Type B pancreatic cell (in vitro differentiated cells): ENCODE measurements at places on chromosomes 11 and 22.

DNA sequence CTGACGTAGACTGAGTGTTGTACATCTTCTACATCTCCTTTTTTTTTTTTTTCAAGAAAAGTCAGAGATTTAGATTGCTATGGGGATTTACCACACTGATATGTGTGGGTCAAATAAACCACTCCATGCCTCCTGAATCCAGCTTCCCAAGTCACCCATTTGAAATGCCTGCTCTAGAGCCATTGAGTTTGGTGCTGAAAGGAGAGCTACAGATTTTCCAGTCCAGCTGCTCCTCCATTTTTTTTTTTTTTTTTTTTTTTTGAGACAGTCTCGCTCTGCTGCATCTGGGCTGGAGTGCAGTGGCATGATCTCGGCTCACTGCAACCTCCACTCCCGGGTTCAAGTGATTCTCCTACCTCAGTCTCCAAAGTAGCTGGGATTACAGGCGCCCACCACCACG, 115.2 kb upstream of the TIMP3 start:
- H3K4me1 ChIP-seq = peaks cover 9% of the 10 kb centered on the region
- DNase-seq = no peak
- no peaks in the 10 kb centered on the region for H3K36me3 ChIP-seq

- H3K36me3 ChIP-seq = no peaks in the 10 kb centered on the region
- H3K4me1 ChIP-seq = no peaks in the 10 kb centered on the region
- H3K27me3 ChIP-seq = peaks cover 19% of the 10 kb centered on the region
- H3K4me3 ChIP-seq = no peak overlapping the region
- no peak overlapping the region for H3K27ac ChIP-seq
Observed at GRCh38 chr11:60719391-60719790, 5.1 kb upstream of the MS4A18 start.

DNA sequence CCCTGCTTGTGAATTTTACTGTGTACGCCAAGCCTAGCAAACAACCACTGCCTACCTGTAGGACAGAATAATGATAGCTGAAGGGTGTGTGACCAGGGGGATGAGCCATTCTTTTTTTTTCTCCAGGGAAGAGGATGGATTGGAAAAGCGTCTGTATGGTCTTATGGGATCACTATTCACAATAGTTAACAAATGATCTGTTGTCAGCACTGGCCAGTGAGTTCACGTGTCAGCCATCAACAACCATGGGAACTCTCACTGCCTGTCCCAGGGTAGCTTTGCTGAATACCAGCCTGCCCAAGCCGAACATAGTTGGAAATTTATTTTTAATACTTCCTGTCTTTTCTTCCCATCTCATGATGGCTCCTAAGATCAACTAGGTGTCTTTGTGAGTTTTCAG, 170.2 kb downstream of the ST3GAL4 start:
- H3K36me3 ChIP-seq = no peaks in the 10 kb centered on the region
- peaks cover under 1% of the 10 kb centered on the region for H3K4me1 ChIP-seq
- H3K27me3 ChIP-seq = peaks cover 43% of the 10 kb centered on the region
- no peak overlapping the region for H3K4me3 ChIP-seq
- H3K27ac ChIP-seq = no peak overlapping the region
- DNase-seq = no peak

GRCh38 chr11:34411111-34411510, 27.6 kb upstream of the CAT start:
- DNase-seq = no peak
- no peaks in the 10 kb centered on the region for H3K27me3 ChIP-seq
- peaks cover 4% of the 10 kb centered on the region for H3K4me1 ChIP-seq
- no peak overlapping the region for H3K27ac ChIP-seq
- no peak overlapping the region for H3K4me3 ChIP-seq

GRCh38 chr11:29962243-29962642, 54.6 kb downstream of the KCNA4 start:
- H3K4me1 ChIP-seq = peaks cover 4% of the 10 kb centered on the region
- no peak overlapping the region for H3K27ac ChIP-seq
- no peak for DNase-seq
- H3K27me3 ChIP-seq = no peaks in the 10 kb centered on the region

DNA sequence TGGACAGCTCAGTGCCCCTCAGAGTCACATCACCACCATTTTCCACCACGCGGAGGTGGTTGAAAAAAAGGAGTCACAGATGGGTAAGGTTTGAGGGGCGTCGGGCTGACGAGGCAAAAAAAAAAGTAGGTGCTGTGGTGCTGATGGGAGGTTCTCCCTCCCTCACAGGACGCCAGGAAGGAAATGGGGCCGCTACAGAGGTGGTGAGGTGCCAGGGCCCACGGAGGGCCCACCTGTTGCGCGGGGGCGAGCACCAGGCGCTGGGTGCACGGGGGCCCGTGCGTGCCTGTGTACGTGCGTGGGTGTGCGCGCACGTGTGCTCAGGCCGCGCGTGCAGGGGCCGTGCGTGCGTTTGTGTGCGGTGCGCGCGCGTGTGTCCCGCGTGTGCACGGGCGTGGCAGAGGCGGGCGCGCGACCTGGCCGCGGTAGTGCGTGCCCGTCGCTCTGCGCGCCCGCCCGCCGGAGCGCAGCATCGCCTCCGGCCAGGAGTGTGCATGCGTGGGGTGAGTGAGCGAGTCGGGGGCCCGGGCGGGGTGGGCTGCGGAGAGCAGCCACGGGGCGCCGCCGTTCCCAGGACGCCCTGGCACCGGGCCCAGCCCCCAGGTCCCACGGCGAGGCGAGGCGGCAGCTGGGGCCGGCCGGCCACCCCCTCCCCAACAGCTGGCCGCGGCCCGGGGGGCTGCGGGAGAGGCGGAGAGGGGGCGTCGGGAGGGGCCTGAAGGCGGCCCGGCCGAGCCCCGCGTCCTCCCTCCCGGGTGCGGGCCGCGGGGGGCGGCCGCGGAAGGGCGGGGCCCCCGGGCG, 2.8 kb downstream of the PDGFB start:
- peak overlapping the region; percentile 94 for H3K4me3 ChIP-seq
- no peak for DNase-seq
- peaks cover 35% of the 10 kb centered on the region for H3K4me1 ChIP-seq
- peak overlapping the region; percentile 97 for H3K27ac ChIP-seq
- H3K36me3 ChIP-seq = no peaks in the 10 kb centered on the region
- peaks cover 51% of the 10 kb centered on the region for H3K27me3 ChIP-seq

GRCh38 chr22:46596819-46597218, 23.4 kb upstream of the GRAMD4 start:
- no peaks in the 10 kb centered on the region for H3K27me3 ChIP-seq
- no peaks in the 10 kb centered on the region for H3K36me3 ChIP-seq
- peak overlapping the region; percentile 81 for H3K4me3 ChIP-seq
- peaks cover 23% of the 10 kb centered on the region for H3K4me1 ChIP-seq

- no peak overlapping the region for H3K4me3 ChIP-seq
- H3K27ac ChIP-seq = no peak overlapping the region
- peak; percentile 55 for DNase-seq
- no peaks in the 10 kb centered on the region for H3K36me3 ChIP-seq
Observed at GRCh38 chr11:76599041-76600013, 71.2 kb downstream of the LRRC32 start.

GRCh38 chr22:45923835-45924234, 53.1 kb downstream of the WNT7B start:
- no peaks in the 10 kb centered on the region for H3K36me3 ChIP-seq
- H3K4me1 ChIP-seq = peaks cover 6% of the 10 kb centered on the region
- H3K27me3 ChIP-seq = no peaks in the 10 kb centered on the region
- no peak overlapping the region for H3K4me3 ChIP-seq

DNA sequence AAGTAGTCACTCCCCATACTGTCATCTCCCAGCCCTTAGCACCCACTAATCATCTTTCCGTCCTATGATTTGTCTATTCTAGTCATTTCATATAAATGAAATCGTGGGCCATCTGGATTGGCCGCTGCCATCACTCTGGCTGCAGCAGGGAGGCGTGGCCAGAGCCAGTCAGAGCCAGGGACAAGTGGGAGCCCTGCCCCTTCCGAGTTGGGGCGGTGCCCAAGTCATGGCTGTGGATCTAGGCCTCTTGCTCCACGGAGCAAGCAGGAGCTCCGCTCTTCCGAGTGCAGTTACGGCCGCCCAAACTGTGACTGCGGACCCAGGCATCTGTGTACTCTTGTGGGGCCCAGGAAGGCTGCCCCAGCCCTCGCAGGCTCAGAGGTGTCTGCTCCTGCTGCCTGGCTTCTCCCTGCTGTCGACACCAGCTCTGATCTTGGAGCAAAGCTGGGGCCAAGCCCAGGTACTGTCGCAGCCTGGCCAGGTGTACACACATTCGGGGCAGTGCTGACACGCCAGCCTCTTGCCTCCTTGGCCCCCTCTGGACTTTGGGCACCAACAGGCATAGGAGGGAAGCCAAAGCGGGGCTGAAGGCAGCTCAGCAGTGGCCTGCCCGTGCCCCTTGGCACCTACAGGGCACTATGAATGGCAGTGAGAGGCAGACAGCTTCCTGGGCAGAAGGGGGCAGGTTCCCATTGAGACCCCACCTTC, 8.4 kb downstream of the MRPL48 start:
- H3K27me3 ChIP-seq = no peaks in the 10 kb centered on the region
- H3K36me3 ChIP-seq = peaks cover 8% of the 10 kb centered on the region
- no peak overlapping the region for H3K4me3 ChIP-seq
- no peak for DNase-seq
- no peak overlapping the region for H3K27ac ChIP-seq

- H3K27me3 ChIP-seq = peaks cover 13% of the 10 kb centered on the region
- H3K36me3 ChIP-seq = no peaks in the 10 kb centered on the region
- no peak for DNase-seq
- H3K4me3 ChIP-seq = no peak overlapping the region
- no peak overlapping the region for H3K27ac ChIP-seq
- H3K4me1 ChIP-seq = peaks cover 9% of the 10 kb centered on the region
Observed at GRCh38 chr11:88620568-88621130, 283.1 kb upstream of the CTSC start.

DNA sequence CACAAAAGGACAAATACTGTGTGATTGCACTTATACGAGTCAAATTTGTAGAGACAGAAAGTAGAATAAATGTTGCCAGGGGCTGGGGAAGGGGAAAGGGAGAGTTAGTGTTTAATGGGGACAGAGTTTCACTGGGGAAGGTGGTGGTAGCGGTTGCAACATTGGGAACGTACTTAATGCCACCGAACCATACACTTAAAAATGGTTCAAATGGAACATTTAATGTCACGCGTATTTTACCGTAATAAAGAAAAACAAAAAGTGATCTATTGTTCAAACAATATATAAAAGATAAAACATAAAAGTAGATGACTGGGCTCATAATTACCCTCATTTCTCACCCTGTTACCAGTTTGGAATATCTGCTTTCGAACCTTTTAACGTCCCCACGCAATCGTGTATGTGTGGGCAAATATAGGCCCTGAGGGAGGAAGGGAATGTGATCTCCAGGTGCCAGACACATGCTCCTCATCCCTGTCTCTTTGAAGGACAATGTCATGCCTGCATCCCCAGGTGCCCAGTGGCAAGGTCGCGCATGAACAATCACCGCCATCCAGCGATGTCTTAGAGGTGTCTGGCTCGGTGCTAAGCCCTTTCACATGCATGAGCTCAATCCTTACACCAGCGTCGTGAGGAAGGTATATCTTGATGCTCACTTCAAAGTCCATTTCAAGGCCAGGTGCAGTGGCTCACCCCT, 35.3 kb downstream of the LIF start:
- H3K4me3 ChIP-seq = no peak overlapping the region
- peaks cover 40% of the 10 kb centered on the region for H3K4me1 ChIP-seq
- DNase-seq = no peak
- no peak overlapping the region for H3K27ac ChIP-seq

DNA sequence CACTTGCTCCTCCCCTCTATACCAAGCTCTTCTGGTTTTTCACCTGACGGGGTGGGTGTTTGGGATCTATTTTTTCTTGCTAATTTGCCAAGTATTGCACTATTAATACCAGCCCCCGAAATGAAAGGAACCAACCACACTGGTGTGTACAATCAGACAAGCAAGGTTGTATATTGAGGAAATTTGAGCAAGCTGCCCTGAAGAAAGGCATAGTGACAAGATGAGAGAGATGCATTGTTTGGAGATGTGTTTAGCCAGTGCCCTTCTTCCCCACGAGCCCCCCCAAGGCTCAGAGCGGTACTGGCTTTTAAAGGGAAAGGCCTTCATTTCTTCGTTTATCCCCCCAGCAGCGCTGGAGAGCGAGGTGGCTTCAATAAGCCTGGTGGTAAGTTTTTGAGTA, 15.2 kb upstream of the GAS2L1 start:
- H3K4me3 ChIP-seq = no peak overlapping the region
- peaks cover 49% of the 10 kb centered on the region for H3K36me3 ChIP-seq
- DNase-seq = no peak
- H3K27me3 ChIP-seq = no peaks in the 10 kb centered on the region
- H3K27ac ChIP-seq = no peak overlapping the region

GRCh38 chr11:67273260-67273990, 7.2 kb downstream of the GRK2 start:
- no peaks in the 10 kb centered on the region for H3K36me3 ChIP-seq
- DNase-seq = no peak
- H3K27me3 ChIP-seq = no peaks in the 10 kb centered on the region
- peaks cover 18% of the 10 kb centered on the region for H3K4me1 ChIP-seq
- H3K4me3 ChIP-seq = no peak overlapping the region

DNA sequence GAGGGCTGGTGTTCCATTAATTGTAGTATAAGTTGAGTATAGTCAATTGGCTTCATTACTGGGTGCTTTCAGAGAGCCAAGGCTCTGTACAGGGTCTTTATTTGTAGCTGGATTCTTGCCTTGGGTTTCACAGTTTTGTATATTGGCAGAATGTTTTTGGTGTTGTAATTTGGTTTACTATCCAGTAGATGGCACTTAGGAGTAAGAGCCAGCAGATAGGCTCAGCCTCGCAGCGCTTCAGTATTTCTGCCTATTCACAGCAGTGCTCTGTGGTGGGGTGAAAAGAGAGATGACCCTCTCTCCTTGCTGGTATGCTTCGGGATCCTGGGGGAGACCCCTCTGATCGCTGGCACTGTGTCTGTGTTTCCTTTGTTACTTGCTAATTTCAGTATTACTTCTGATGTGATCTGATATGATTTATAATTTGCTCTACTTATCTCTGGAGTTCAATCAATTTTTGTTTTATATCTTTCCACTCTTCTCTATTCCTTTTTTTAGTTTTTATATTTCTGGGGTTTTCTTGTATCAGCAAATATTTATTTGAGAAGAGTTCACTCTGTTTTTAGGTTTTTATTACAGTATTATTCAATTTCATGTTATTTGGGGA, 52.2 kb downstream of the ANO5 start:
- H3K36me3 ChIP-seq = no peaks in the 10 kb centered on the region
- H3K4me3 ChIP-seq = no peak overlapping the region
- peaks cover 4% of the 10 kb centered on the region for H3K4me1 ChIP-seq
- no peak overlapping the region for H3K27ac ChIP-seq
- no peaks in the 10 kb centered on the region for H3K27me3 ChIP-seq
